ENCODE measurements at places on chromosomes 5 and 9. TPM values are rescaled to one million over a fixed set of nuclear protein-coding genes. Genes with fewer than 3 reads are reported as not detected.

Gene ADCY2
- total RNA-seq: not detected

Gene TRUB2
- 21.7 TPM for total RNA-seq

Gene ARL10
- total RNA-seq: 7.7 TPM

Gene CAPSL
- not detected for total RNA-seq

Gene AK6
- total RNA-seq: 32.8 TPM

Gene SMIM27
- total RNA-seq: 2.9 TPM

Gene SLC1A3
- total RNA-seq: 10.3 TPM

Gene CAVIN4
- total RNA-seq: 0.78 TPM

Gene C9
- total RNA-seq: not detected

Gene SIGMAR1
- total RNA-seq: 124 TPM

All from subcutaneous preadipocyte (primary cell).